Type B pancreatic cell (in vitro differentiated cells): ENCODE measurements at places on chromosomes 3 and 15. TPM values are rescaled to one million over a fixed set of nuclear protein-coding genes. Genes with fewer than 3 reads are reported as not detected.

DNA sequence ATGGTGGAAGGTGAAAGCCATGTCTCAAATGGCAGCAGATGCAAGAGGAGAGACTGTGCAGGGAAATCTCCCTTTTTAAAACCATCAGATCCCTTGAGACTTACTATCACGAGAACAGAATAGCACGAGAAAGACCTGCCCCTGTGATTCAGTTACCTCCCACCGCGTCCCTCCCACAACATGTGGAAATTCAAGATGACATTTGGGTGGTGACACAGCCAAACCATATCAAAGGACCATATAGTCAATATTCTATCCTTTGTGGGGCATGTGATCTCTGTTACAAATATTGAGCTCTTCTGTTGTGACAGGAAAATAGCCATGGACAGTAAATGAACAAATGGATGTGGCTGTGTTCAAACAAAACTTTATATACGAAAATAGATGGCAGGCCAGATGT is 77.2 kb upstream of the ACKR4 start:
- H3K27ac ChIP-seq, result no peak overlapping the region
- H3K27me3 ChIP-seq, result no peaks in the 10 kb centered on the region
- H3K4me3 ChIP-seq, result no peak overlapping the region
- peaks cover 26% of the 10 kb centered on the region for H3K36me3 ChIP-seq
- no peak for DNase-seq
- no peaks in the 10 kb centered on the region for H3K4me1 ChIP-seq

DNA sequence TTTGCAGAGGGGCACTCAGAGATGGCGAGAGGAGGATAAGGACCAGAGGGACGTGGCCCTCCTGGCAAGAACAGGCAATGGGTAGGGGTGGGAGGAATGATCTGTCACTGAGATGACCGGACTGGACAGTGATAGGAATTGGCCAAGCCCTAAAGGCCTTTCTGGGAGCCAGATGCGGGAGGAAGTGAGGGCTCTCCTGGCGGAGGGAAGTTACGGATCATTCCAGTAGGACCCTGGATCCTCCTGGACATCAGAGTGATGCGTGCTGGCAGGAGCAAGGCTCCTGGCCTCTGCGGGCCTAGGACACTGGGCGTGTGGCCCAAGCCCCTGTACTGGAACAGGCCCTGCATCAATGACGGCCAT is 23.4 kb downstream of the KIF7 start:
- no peak for DNase-seq
- no peak overlapping the region for H3K4me3 ChIP-seq
- H3K36me3 ChIP-seq, result peaks cover 34% of the 10 kb centered on the region

DNA sequence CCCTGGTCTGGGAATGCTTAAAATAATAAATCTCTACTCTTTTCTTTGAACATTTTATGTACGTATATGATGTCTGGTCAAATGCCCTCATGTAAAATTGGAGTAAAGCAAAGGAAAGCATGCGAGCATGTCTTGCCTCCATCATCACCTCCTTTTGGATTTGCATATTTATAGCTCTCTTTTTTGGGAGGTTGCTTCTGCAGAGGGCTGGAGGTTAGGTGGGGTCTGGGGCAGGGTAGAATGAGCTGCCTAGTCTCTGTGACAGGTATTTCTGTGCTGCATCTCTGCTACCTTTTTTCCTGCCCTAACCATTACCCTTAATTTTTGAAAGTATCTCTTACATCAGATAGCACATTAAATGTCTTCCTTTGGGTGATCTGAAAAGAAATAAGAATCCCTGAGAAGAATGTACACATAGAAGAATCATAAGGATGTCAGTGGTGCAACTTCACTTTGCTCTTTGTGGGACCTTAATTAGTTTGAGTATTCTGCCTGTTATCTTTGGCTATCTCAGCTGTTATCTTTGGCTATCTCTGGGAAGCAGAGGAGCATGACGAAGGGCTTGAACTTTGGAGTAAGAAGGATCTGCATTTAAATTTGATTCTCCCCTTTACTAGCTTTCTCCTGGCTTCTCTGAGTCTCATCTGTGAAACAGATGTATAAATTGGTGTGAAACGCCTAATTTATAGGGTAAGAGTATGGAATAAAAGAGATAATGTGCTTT is 40.2 kb downstream of the PPM1L start:
- no peaks in the 10 kb centered on the region for H3K36me3 ChIP-seq
- DNase-seq, result no peak
- no peak overlapping the region for H3K4me3 ChIP-seq

- DNase-seq, result no peak
- no peaks in the 10 kb centered on the region for H3K27me3 ChIP-seq
- no peak overlapping the region for H3K27ac ChIP-seq
- peaks cover 66% of the 10 kb centered on the region for H3K4me1 ChIP-seq
Observed at GRCh38 chr15:98804057-98804380, 155.7 kb downstream of the IGF1R start.

Gene SLC28A2
- 0.14 and 2.4 TPM in 2 replicates for total RNA-seq

Gene RLBP1
- total RNA-seq, result not detected in 2 replicates

Gene GOLGA6B
- total RNA-seq, result not detected in 2 replicates
